ENCODE measurements at places on chromosomes 6 and 20.

- ATAC-seq = peak; percentile 5
These were observed 1.2 kb upstream of the CD24 start for GRCh38 chr6:106975738-106976064.

GRCh38 chr6:13433709-13434121 lies 53.7 kb downstream of the GFOD1 start:
- ATAC-seq = no peak

DNA sequence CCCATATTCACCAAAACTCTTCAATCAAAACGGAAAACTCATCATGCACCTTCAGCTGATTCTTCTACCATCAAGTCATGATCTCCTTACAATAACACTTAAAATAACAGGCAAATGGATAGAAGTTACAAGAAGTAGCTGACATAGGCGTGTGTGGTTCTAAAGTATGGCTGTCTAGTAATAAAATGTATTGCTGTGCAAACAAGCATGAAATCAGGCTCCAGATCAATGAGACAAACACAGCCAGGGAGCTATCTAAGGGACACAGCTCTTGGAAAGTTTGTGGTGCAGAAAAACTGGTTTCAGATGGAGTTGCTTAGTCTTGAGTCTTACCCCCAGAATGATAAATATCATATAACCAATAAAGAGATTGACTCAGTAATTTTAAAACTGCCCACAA lies 434.8 kb upstream of the NOX3 start:
- no peak for ATAC-seq

DNA sequence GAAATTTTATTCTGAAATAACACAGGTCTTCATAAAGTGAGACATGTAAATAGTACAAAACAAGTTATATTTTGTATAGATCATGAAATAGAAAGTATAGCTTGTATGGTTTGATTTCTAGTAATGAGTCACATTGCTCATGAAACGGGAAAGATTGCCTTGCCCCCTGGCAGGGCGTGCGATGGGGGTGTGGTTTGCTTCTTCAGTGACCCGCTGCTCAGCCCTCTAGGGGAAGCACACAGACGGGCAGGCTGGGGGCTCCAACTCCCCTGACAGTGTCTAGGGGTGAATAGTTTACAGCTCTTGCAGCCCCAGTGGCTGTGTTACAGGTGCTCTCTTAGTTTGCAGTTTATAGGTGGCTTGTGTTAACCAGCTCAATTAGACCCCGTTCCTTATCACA lies 170.5 kb upstream of the RGS17 start:
- no peak for ATAC-seq

GRCh38 chr6:36120539-36120938 lies 9.8 kb upstream of the MAPK13 start:
- ATAC-seq = no peak

- peak; percentile 95 for ATAC-seq
These were observed 183.7 kb upstream of the CEP162 start for GRCh38 chr6:84411060-84411629.

DNA sequence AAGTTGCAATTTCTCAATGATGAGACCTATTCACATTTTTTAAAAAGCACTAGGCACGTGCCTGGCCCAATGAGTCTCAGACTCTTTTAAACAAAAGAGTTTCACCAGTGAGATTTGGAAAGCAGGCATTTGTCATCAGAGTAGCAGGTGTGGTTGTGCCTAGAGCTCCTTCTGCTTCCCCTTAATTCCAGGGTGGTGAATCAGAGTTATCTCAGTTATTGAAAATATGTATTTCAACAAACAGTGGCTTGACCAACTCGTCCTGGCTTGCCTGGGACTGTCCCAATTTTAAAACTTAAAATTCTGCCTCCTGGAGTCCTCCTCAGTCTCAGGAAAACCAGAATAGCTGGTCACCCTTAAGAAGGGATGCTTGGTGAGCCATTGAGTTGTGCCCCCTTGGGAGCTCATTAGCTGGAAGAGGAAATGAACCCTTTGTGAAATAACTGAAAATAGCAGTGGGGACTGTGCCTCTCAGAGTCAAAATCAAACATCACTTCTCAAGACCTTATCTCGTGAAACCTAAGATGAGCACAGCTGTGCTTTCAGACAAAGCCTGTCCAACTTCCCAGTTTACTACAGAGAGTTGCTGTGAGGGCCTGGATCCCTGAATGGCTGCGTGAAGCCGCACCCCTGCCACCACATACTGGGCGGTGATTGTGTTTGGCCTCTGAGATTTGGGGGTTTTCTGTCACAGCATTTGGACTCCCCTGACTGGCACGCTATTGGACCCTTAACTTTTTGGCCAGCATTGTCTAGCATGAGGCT lies 116.3 kb downstream of the ANKRD60 start:
- peak; percentile 89 for ATAC-seq

DNA sequence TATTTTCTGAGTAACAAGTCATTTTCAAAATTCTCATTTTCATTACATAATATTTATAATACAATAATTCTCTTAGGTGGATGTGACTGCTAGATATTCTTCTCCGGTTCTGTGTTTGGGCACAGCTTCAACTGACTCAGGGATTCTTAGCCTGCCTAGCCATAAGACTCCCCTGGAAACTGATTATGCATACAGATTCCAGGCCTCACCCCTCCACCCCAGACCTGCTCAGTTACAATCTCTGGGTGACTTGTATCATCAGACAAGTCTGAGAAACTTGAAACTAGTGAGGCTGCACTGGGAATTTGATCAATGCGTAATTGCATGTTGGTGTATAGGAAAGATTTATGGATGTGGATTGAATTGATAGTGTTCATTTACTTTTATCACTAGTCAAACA lies 25.4 kb downstream of the FLRT3 start:
- no peak for ATAC-seq

DNA sequence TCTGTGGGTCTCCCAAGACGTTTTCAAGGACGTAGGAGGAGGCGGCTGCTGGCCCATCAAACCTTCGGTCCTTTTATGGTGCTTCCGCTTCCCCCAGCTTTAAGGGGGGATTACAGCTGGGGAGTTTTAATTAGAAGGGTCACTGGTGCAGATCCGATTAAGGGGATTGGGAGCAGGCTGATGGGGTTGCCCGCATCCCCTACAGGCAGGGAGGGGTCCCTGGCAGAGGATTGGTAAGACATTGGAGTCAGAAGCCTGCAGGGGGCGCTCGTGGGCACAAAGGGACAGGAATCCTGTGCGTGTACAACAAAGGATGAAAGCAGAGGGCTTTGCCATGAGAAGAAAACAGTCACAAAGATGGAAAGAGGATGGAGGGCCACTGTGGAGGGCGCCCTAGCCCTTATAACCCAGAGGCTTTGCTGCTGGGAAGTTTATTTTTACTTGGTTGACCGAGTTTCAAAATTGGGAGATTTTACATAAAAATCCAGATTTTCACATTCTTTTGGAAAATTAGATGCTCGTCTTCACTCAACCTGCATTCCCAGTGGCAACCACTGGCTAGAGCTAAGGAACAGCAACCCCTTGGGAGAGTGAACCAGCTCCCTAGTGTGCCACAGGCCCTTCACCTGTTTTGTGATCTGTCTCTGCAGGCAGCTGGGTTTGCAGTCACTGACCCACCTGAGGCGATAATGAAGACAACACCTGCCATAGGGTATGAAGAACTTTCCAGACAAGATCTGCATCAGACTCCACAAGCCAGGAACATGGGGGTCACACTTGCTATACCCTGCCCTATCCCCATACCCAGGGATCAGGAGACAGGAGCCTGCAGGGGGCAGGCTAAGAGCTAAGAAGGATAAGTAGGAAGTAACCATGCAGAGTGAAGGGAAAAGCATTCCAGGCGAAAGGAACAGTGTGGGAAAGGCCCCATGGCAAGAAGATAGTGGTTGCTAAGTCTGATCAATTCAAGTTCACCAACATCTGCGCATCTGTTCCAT lies 97.7 kb downstream of the KCNB1 start:
- peak; percentile 75 for ATAC-seq

GRCh38 chr6:38378801-38379200 lies 260.9 kb downstream of the BTBD9 start:
- ATAC-seq = peak; percentile 31

GRCh38 chr6:79070206-79070825 lies 7.7 kb downstream of the PHIP start:
- peak; percentile 22 for ATAC-seq

- ATAC-seq = no peak
These were observed 13.3 kb downstream of the RSPH4A start for GRCh38 chr6:116629563-116629981.

GRCh38 chr6:140321891-140322290 lies 947.4 kb upstream of the CITED2 start:
- no peak for ATAC-seq

- no peak for ATAC-seq
These were observed 1.8 kb downstream of the PROCR start for GRCh38 chr20:35173576-35174192.

DNA sequence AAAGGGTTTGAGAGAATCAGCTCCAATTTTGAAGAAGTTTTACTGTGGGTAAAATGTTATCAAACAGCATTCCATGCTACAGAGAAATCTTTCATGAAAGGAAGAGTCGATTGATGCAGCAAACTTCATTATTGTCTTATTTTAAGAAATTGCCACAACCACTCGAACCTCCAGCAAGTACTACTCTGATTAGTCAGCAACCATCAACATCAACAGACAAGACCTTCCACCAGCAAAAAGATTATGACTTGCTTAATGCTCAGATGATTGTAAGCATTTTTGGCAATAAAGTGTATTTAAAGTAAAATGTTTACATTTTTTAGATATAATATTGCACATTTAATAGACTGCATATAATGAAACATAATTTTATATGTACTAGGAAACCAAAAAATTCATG lies 87.5 kb downstream of the AKAP7 start:
- no peak for ATAC-seq

GRCh38 chr20:58635279-58635665 lies 15.8 kb upstream of the STX16 start:
- no peak for ATAC-seq

DNA sequence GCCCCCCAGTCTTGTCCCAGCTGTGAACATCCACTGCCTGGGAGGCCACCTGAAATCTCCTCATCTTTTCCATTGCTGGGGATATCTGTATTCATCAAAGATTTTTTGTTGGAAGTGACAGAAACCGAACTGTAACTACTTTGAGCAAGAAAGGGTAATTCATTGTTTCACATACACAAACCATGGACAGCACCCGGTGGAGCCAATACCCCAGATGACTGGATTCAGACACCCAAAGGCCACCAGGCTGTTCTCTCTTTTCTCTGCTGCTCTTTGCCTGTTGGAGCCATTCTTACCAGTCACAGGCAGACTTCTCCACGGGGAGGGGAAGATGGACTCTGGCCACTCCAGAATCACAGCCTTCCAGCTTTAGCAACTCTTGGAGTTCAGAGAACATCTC lies 11.7 kb upstream of the RALY start:
- ATAC-seq = no peak

DNA sequence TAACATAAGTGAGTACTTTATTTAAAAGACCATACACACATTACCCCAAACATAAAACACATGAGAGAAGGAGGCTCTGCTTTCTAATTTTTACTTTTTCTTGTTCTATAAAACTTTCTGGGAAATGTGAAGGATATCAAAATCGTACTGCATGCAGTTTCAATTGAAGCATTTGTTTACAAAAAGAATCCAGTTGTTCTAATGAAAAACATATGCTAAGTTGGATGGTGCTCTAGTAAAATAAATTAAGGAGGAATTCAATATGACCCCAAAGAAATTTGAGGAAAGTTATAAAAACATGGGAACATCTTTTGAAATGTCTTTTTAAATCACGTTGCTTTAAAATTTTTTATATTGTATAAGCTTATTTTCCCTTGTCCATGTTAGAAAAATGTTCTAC lies 37.6 kb downstream of the OR2B6 start:
- no peak for ATAC-seq

GRCh38 chr20:20375862-20376261 lies 8.0 kb downstream of the INSM1 start:
- no peak for ATAC-seq

GRCh38 chr20:13331536-13331935 lies 110.5 kb downstream of the ISM1 start:
- ATAC-seq = no peak

- no peak for ATAC-seq
These were observed 3.6 kb downstream of the BTBD3 start for GRCh38 chr20:11921321-11921720.

DNA sequence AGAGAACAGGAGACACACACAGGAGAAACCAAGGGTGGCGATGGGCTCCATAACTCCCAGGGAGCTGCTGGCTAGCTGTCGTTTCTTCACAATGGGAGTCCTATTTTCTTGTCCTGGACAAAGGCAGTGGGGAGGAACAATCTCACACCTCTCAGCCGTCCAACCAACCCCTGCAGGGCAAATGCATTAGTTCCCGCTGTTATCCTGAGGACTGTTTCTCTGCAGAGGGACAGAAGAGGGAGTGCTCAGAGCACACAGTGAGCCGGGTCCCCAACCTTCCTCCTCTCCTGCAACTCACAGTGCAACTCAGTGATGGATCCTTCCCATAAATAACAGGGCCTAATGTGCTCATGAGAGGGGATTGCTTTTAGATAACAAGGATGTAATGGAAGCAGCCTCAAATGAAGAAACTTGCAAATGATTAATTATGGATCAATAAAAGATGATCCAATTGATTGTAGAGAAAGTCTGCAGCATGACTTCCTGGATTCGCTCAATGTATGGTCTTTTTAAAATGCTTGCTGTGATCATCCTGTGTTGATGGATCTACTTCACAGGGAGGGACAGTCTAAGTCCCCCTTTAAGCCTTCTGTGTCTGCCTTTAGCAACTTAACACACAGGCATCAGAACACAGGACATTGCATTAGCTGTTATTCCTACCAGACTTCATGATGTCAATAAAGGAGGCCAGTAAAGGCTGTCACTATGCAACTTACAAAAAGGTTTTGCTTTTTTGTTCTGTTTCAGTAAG lies 453.4 kb upstream of the AGPAT4 start:
- ATAC-seq = no peak

GRCh38 chr20:12287575-12287974 lies 369.9 kb downstream of the BTBD3 start:
- ATAC-seq = no peak

- ATAC-seq = peak; percentile 61
These were observed 972 bp downstream of the GSTA3 start for GRCh38 chr6:52908526-52908925.

GRCh38 chr20:32050851-32051556 lies 1.0 kb upstream of the HCK start:
- ATAC-seq = no peak

DNA sequence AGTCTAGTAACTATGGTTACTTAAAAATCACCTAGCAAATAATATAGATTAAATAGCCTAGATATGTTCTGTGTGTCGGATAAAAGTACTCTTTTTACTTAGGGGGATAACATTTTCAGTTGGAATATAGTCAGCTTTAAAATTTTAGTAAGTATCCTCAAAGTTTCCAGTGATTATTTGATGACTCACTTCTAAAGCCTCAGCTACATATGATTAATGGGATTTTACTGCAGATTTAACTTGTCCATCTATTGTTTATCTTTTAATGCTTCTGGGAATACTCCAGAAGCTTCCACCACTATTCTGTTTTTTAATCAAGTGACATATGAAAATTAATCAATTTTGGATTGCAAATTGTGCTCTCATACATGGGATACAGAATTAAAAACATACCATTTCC lies 8.7 kb upstream of the TENT5A start:
- ATAC-seq = peak; percentile 64

GRCh38 chr20:16145919-16146318 lies 427.3 kb downstream of the KIF16B start:
- no peak for ATAC-seq
